ENCODE measurements at places on chromosomes 2 and 18.

- no peaks in the 10 kb centered on the region for H3K36me3 ChIP-seq
- H3K4me3 ChIP-seq = no peak overlapping the region
- DNase-seq = no peak
- H3K4me1 ChIP-seq = peaks cover 8% of the 10 kb centered on the region
These were observed 230.4 kb downstream of the KLHL29 start for GRCh38 chr2:23615216-23616020.

DNA sequence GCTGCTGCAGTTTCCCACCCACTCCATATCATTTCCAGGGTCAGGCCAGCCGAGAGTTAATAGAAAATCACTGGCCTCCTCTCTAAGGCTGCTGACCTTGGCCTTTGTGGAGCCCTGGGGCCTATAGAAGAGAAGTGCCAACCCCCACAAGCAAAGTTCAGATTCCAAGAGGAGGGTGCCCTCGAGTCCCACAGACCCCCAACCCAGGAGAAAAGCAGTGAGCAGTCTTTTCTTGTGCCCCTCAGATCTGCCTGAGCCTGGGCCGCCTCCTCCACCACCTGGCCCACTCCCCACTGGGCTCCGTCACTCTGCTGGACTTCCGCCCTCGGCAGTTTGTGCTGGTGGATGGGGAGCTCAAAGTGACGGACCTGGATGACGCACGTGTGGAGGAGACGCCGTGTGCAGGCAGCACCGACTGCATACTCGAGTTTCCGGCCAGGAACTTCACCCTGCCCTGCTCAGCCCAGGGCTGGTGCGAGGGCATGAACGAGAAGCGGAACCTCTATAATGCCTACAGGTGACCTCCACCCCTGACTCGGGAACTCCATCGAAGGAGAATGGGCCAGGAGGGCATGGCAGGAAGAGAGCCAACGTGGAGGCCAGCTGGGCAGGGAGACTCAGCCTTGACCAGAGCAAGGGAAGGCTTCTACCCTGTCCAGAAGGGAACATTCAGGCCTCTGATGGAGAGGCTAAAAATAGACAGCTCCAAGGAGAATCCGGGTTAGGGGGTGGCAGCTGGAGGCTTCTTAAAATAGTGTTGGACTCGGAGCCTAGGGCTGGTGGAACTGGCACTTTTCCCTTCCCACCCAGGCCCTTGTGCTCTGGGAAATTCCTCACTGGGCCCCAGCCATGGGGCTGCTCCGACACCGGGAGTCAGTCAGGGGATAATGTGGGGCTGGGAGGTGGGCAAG, 6.2 kb downstream of the PKDCC start:
- no peak overlapping the region for H3K4me3 ChIP-seq
- H3K36me3 ChIP-seq = no peaks in the 10 kb centered on the region

DNA sequence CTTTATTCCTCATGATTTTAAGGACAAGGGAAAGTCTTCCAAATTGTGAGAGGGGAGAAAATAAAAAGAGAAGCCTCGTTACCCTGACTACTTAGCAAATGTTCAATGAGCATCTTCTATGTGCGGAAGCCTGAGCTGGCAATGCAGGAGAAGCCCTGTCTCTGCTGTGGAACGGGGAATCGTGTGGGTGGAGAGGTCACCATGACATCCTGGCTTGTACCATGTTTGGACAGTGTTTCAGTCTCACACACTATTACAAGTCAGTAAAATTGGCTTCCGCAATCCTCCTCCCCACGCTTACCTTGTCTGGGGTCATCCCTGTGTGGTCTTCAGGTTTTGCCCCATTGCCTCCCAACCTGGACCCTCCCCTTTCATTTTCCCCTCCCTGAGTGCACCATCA, 65.0 kb upstream of the PPM1B start:
- peaks cover 13% of the 10 kb centered on the region for H3K4me1 ChIP-seq
- no peak for DNase-seq
- H3K27me3 ChIP-seq = peaks cover 7% of the 10 kb centered on the region
- no peaks in the 10 kb centered on the region for H3K36me3 ChIP-seq

GRCh38 chr2:9897331-9897737, 54.1 kb downstream of the TAF1B start:
- peaks cover 10% of the 10 kb centered on the region for H3K36me3 ChIP-seq
- H3K27ac ChIP-seq = peak overlapping the region; percentile 14
- H3K4me3 ChIP-seq = no peak overlapping the region

GRCh38 chr18:79844999-79845563, 47.3 kb downstream of the KCNG2 start:
- H3K4me3 ChIP-seq = no peak overlapping the region
- H3K27ac ChIP-seq = no peak overlapping the region
- no peak for DNase-seq
- no peaks in the 10 kb centered on the region for H3K36me3 ChIP-seq
- H3K4me1 ChIP-seq = no peaks in the 10 kb centered on the region

DNA sequence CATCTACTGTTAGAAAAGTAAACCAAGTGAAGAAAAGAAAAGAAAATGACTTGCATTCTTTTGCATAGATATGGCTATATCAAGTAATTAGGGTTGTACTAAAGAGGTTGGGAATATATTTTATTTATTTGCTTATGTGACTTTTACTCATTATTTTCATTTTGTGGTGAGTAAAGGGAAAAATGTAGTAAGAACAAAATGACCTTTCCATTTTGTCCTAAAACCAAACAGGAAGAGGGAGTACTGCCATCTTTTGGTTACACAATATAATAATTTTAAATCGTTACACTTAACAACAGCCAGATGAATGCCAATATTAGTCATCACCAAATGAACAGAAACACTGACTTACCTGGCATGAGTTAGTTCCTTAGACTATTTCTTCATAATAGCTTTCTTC, 47.3 kb upstream of the NDUFV2 start:
- peaks cover 1% of the 10 kb centered on the region for H3K36me3 ChIP-seq
- H3K4me3 ChIP-seq = no peak overlapping the region
- peaks cover 8% of the 10 kb centered on the region for H3K4me1 ChIP-seq
- H3K27me3 ChIP-seq = peaks cover 2% of the 10 kb centered on the region
- H3K27ac ChIP-seq = no peak overlapping the region
- no peak for DNase-seq

- H3K4me3 ChIP-seq = no peak overlapping the region
- no peak overlapping the region for H3K27ac ChIP-seq
- peaks cover 10% of the 10 kb centered on the region for H3K36me3 ChIP-seq
- DNase-seq = no peak
- H3K27me3 ChIP-seq = no peaks in the 10 kb centered on the region
- peaks cover 14% of the 10 kb centered on the region for H3K4me1 ChIP-seq
These were observed 17.6 kb downstream of the SLC39A10 start for GRCh38 chr2:195674491-195675221.

DNA sequence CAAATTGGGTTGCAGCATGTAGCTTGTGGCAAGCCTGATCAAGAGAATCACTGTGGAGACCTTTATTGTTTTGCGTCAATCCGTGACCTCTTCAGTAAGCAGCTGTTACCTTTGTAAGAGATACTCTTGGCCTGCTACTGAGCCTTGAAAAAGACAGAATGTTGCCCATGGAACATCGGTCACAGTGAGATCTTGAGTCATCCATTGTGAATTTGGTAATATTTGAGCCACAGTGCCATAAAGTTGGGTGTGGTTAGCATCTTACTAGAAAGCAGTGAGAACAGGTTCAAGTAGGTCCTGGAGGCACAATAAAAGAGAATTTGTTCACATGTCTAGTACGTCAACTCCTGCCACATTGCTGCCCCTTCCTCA, 12.7 kb upstream of the EFR3B start:
- no peak for DNase-seq
- H3K27me3 ChIP-seq = peaks cover 7% of the 10 kb centered on the region
- H3K4me1 ChIP-seq = no peaks in the 10 kb centered on the region
- no peak overlapping the region for H3K27ac ChIP-seq

DNA sequence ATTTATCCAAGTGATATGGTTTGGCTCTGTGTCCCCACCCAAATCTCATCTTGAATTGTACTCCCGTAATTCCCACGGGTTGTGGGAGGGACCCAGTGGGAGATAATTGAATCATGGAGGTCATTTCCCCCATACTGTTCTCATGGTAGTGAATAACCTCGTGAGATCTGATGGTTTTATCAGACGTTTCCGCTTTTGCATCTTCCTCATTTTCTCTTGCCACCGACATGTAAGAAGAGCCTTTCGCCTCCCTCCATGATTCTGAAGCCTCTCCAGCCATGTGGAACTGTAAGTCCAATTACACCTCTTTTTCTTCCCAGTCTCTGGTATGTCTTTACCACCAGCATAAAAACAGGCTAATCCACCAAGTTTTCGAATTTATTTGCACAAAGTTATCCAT, 20.3 kb upstream of the CHST10 start:
- H3K4me3 ChIP-seq = no peak overlapping the region
- no peaks in the 10 kb centered on the region for H3K36me3 ChIP-seq
- H3K4me1 ChIP-seq = no peaks in the 10 kb centered on the region
- no peak for DNase-seq

DNA sequence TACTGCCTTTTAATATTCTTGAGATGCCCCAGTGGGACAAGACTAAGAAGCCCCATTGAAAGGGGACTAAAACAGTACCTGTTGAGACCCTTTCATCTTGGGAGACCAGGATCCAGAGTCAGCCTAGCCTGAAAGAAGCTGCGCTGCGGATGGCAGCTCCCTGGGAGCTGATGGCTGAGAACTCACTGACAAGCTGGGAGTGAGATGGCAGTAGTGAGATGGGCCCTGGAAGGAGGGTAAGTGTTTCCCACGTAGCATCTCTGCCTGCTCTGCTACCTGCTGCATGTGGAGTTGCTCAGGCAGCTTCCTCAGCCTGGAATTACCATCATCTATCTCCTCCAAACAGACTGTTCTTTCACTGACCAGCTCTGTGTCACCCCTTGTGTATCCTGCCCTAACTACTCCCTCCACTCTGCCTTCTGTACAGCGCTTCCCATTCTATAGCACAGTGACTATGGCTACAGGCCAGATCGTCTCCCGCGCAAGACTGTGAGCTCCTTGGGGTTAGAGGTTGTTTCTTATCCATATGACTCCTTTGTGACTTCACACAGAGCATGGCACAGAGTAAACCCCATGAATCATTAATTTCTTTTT, 330.4 kb downstream of the NBAS start:
- DNase-seq = no peak
- H3K36me3 ChIP-seq = peaks cover 19% of the 10 kb centered on the region
- no peak overlapping the region for H3K27ac ChIP-seq
- H3K4me1 ChIP-seq = no peaks in the 10 kb centered on the region
- H3K4me3 ChIP-seq = no peak overlapping the region
- no peaks in the 10 kb centered on the region for H3K27me3 ChIP-seq

GRCh38 chr18:13501543-13501887, 224.8 kb downstream of the FAM210A start:
- no peak for DNase-seq
- peaks cover 32% of the 10 kb centered on the region for H3K4me1 ChIP-seq
- no peak overlapping the region for H3K4me3 ChIP-seq
- H3K27me3 ChIP-seq = no peaks in the 10 kb centered on the region

GRCh38 chr2:212968284-212969081, 182.9 kb downstream of the IKZF2 start:
- H3K36me3 ChIP-seq = no peaks in the 10 kb centered on the region
- H3K4me1 ChIP-seq = peaks cover 6% of the 10 kb centered on the region
- peaks cover 4% of the 10 kb centered on the region for H3K27me3 ChIP-seq
- no peak for DNase-seq
- H3K27ac ChIP-seq = peak overlapping the region; percentile 31
- H3K4me3 ChIP-seq = no peak overlapping the region

- no peak overlapping the region for H3K4me3 ChIP-seq
- H3K27me3 ChIP-seq = no peaks in the 10 kb centered on the region
These were observed 9.0 kb upstream of the DSEL start for GRCh38 chr18:67525328-67526099.

DNA sequence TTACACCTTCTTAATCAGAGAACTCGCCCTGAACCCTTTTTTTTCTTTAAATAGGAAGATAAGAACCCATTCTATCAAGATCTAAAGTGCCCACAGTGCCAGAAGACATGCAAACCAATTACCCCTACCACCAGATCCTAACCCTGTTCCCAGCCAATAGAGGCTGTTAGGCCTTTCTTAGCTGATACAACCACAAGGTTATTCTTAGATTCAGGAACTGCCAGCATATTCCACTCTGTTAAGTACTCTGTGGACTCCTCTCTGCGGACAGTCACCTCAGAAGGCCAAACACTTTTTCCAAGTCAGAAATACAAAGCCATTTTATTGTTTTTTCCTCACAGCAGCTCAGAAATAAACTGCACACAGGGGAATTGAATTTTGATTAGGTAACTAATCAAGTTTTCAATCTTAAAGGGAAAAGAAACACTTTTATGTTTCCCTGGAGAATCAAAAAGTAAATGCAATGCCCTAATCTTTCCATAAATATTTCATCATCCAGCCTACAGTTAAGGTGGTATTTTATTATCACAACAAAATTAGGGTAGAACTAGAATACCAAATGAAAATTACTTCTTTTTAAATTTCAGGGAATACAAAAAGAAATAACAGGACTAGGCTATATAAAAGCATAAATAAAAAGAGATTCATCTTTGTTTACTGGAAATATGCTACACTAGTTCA, 111.4 kb downstream of the NBAS start:
- peaks cover 22% of the 10 kb centered on the region for H3K36me3 ChIP-seq
- no peaks in the 10 kb centered on the region for H3K4me1 ChIP-seq
- no peak overlapping the region for H3K27ac ChIP-seq
- H3K27me3 ChIP-seq = no peaks in the 10 kb centered on the region
- DNase-seq = no peak

DNA sequence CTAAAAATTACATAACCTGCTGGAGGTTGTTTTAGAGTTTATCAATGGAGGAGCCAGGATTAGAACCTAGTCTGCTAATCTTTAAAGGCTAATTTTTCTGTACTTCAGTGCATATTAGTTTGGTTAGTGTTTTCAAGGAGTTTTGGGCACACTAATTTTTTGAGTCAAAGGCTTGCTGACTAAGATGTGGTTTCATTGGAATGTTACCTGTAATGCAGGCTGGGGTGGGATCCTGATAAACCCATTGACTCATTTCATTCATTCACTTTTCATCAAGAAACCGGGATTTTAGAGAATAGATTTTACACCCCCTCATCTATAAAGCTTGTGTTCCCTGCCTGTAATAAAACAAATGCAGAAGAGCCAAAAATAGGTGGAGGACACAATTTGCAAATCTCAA, 91.9 kb upstream of the IL1R2 start:
- peaks cover 11% of the 10 kb centered on the region for H3K4me1 ChIP-seq
- peaks cover 12% of the 10 kb centered on the region for H3K36me3 ChIP-seq
- H3K4me3 ChIP-seq = no peak overlapping the region
- DNase-seq = no peak
- no peak overlapping the region for H3K27ac ChIP-seq

DNA sequence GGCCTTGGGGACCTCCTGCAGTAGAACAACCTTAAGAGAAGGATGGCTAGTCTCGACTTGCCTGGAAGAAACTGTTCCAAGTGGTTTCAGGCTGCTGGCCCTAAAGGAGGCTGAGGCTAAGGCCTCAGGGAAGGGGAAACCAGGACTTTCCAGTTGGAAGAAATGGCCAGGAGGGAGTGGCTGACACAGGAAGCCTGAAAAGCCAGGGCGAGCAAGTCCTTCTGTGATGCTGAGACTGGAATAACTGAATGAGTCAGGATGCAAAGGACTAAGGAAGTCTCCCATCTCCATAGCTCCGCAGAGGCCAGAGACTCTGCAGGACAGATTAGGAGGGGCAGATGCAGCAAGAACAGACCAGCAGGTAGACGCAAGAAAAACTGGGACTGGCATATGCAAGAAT, 7.4 kb downstream of the HTRA2 start:
- no peak overlapping the region for H3K27ac ChIP-seq

Data from activated T-helper 1 cell treated with anti-CD3 and anti-CD28 coated beads, Interleukin-12 subunit alpha, Interleukin-12 subunit beta, Interleukin-2, Interleukin-4 antibody, amounts not matched to agents 30 ng/mL and 10 ng/mL and 1 ng/mL, durations not matched to agents 14 hours and 24 hours and 36 hours (primary cell).